ENCODE measurements at places on chromosomes 13 and 19.
A peak's percentile ranks its signal among the peaks of the same experiment; 100 is the strongest.

- H3K4me1 ChIP-seq: peaks cover 27% of the 10 kb centered on the region
- DNase-seq: no peak
- peak overlapping the region; percentile 58 for H3K4me3 ChIP-seq
- H3K27me3 ChIP-seq: no peaks in the 10 kb centered on the region
- H3K27ac ChIP-seq: peak overlapping the region; percentile 83
These were observed 617 bp upstream of the IQCN start for GRCh38 chr19:18274781-18275356.

- H3K4me1 ChIP-seq: peaks cover 10% of the 10 kb centered on the region
- H3K36me3 ChIP-seq: peaks cover 16% of the 10 kb centered on the region
- H3K27ac ChIP-seq: no peak overlapping the region
- no peak for DNase-seq
These were observed 11.7 kb downstream of the GNA11 start for GRCh38 chr19:3105641-3106508.

- peaks cover 49% of the 10 kb centered on the region for H3K36me3 ChIP-seq
- no peak overlapping the region for H3K4me3 ChIP-seq
- peaks cover 26% of the 10 kb centered on the region for H3K4me1 ChIP-seq
- peaks cover 9% of the 10 kb centered on the region for H3K27me3 ChIP-seq
- H3K27ac ChIP-seq: peak overlapping the region; percentile 98
These were observed 13.5 kb upstream of the GAS6 start for GRCh38 chr13:113877149-113877990.

GRCh38 chr19:690203-690602 is 5.0 kb downstream of the PRSS57 start:
- H3K4me3 ChIP-seq: no peak overlapping the region
- H3K27me3 ChIP-seq: peaks cover 6% of the 10 kb centered on the region
- no peaks in the 10 kb centered on the region for H3K4me1 ChIP-seq
- no peak for DNase-seq
- H3K27ac ChIP-seq: no peak overlapping the region
- H3K36me3 ChIP-seq: peaks cover 7% of the 10 kb centered on the region

GRCh38 chr13:41554626-41555386 is 97.5 kb downstream of the RGCC start:
- no peak overlapping the region for H3K4me3 ChIP-seq
- DNase-seq: no peak
- no peaks in the 10 kb centered on the region for H3K36me3 ChIP-seq

DNA sequence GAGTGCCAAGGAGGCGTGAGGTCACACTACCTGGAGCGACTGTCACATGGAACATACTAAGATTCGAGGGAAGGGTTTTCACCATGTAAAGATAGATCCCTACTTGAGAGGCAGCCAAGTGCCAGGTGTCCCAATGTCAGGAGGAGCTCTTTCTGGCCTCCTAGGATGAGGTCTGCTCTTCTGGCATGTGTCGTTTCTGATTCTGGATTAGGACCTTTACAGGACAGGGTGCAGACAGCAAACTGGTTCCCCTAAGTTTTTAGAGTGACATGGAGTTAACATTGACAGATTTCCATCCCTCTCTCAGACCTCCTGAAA is 75.3 kb downstream of the ZNF536 start:
- no peaks in the 10 kb centered on the region for H3K4me1 ChIP-seq
- DNase-seq: no peak
- H3K27me3 ChIP-seq: no peaks in the 10 kb centered on the region
- no peaks in the 10 kb centered on the region for H3K36me3 ChIP-seq
- no peak overlapping the region for H3K4me3 ChIP-seq
- no peak overlapping the region for H3K27ac ChIP-seq

DNA sequence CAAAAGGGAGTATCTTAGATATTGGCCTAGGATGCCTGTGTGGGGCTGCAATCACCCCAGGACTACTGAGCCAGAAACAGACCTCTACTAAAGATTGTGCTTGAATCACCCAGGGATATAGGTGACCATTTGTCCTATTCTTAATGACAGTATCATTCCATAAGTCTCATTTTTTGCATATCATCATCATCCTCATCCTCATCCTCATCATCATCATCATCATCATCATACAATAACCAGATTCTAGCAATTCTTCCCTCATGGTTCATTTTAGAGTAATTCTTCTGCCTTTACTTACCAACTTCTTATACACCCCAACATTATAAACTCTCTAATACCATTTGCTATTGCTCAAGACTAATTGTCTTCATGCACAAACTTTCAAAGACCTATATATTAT is 226.6 kb downstream of the B3GLCT start:
- no peak overlapping the region for H3K27ac ChIP-seq
- H3K36me3 ChIP-seq: no peaks in the 10 kb centered on the region
- no peak for DNase-seq
- peaks cover 9% of the 10 kb centered on the region for H3K27me3 ChIP-seq
- H3K4me1 ChIP-seq: no peaks in the 10 kb centered on the region

- no peaks in the 10 kb centered on the region for H3K36me3 ChIP-seq
- H3K27ac ChIP-seq: no peak overlapping the region
- H3K27me3 ChIP-seq: no peaks in the 10 kb centered on the region
- H3K4me3 ChIP-seq: no peak overlapping the region
- no peak for DNase-seq
- no peaks in the 10 kb centered on the region for H3K4me1 ChIP-seq
These were observed 2063.5 kb downstream of the PCDH9 start for GRCh38 chr13:65166675-65167074.

DNA sequence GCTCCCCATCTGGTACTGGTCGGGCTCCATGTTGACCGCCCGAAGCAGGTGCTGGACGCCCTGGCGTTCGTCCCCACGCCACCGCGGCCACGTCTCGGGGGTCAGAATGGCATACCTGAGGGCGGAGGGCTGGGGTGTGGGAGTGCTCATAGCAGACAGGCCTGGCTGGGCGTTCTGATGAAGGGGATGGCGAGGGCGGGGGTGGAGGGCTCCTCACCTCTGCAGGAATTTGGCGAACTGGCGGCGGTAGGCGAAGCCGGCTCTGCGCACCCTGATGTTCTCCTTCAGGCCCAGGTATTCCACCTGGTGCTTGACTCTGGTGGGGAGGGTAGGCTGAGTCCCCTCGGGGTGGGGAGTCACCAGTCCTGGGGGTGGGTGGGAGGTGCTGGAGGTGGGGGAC is 22.3 kb upstream of the ZNF414 start:
- no peak overlapping the region for H3K4me3 ChIP-seq
- H3K27me3 ChIP-seq: no peaks in the 10 kb centered on the region
- H3K27ac ChIP-seq: peak overlapping the region; percentile 25
- H3K4me1 ChIP-seq: no peaks in the 10 kb centered on the region
- peaks cover 96% of the 10 kb centered on the region for H3K36me3 ChIP-seq
- DNase-seq: no peak

DNA sequence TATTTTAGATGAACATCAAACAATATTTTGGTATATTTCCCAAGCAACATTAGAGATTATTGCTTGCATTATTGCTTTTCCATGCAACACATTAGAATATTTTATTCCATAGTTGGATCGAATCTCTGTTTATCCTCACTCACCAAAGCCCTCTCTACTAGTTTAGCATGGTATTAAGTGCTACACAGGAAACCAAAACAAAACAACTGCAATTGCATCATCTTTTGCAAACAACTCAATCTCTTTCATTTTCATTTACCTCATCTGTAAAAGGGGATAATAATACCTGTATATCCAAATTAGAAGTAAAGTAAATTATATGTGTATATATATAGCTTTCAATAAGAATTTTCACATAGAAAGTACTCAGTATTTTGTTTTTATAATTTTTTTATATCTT is 147.8 kb upstream of the PCDH9 start:
- H3K27me3 ChIP-seq: no peaks in the 10 kb centered on the region
- no peak overlapping the region for H3K4me3 ChIP-seq
- H3K36me3 ChIP-seq: no peaks in the 10 kb centered on the region
- no peaks in the 10 kb centered on the region for H3K4me1 ChIP-seq
- DNase-seq: no peak

GRCh38 chr19:6125571-6125989 is 9.9 kb upstream of the ACSBG2 start:
- H3K4me1 ChIP-seq: no peaks in the 10 kb centered on the region
- H3K4me3 ChIP-seq: no peak overlapping the region
- peak; percentile 49 for DNase-seq
- H3K27ac ChIP-seq: no peak overlapping the region
- H3K36me3 ChIP-seq: peaks cover 3% of the 10 kb centered on the region

- DNase-seq: no peak
- H3K36me3 ChIP-seq: peaks cover 3% of the 10 kb centered on the region
- no peak overlapping the region for H3K27ac ChIP-seq
These were observed 2049.5 kb upstream of the PRR20A start for GRCh38 chr13:55091172-55091571.

DNA sequence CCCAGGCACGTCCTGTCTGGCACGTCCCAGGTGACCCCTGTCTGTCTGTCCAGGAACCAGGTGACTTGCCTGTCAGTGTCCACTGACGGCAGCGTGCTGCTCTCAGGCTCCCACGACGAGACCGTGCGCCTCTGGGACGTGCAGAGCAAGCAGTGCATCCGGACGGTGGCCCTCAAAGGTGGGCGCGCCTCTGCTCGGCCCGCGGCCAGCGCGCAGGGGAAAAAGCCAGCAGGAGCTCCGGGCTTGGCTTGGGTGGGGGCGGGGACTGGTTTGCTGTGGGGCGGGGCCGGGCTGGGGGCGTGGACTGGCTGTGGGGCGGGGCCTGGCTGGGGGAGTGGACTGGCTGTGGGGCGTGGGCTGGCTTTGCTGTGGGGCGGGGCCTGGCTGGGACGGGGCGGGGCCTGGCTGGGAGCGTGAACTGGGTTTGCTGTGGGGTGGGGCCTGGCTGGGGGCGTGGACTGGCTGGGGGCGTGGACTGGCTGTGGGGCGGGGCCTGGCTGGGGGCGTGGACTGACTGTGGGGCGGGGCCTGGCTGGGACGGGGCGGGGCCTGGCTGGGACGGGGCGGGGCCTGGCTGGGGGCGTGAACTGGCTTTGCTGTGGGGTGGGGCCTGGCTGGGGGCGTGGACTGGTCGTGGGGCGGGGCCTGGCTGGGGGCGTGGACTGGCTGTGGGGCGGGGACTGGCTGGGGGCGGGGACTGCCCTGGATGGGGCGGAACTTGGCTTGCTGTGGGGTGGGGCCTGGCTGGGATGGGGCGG is 7.2 kb downstream of the WDR18 start:
- DNase-seq: peak; percentile 28
- H3K4me1 ChIP-seq: peaks cover 6% of the 10 kb centered on the region
- H3K36me3 ChIP-seq: peaks cover 26% of the 10 kb centered on the region
- peak overlapping the region; percentile 78 for H3K27ac ChIP-seq
- no peak overlapping the region for H3K4me3 ChIP-seq

- H3K27me3 ChIP-seq: no peaks in the 10 kb centered on the region
- DNase-seq: no peak
These were observed 1.5 kb upstream of the TRPC4 start for GRCh38 chr13:37870895-37871550.

Data from effector memory CD8-positive, alpha-beta T cell (primary cell).